Dermis blood vessel endothelial cell (primary cell): ENCODE measurements at places on chromosomes 16 and 17. TPM values are rescaled to one million over a fixed set of nuclear protein-coding genes. Genes with fewer than 3 reads are reported as not detected.

DNA sequence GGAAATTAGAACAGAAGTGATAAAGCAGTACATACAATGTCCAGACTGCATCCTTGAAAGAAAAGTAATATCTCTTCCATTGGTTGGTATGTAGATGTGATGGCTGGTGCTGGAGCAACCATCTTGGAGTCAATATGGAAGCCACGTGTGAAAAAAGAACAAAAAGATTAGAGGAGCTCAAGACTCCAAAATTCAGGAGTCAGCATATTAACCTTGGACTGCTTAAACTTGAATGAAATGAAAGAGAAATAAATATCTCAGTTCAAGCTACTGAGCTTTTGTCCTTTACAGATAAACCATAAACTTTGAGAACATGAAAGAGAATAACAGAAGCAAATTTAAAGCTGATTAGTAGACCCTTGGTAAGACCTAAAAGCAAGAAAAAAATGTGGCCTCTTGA lies 197.9 kb downstream of the HS3ST3B1 start:
- no peak for DNase-seq

SOX9 gene
- 0.17 TPM in 1 of 2 replicates, not detected in the other for total RNA-seq

DNA sequence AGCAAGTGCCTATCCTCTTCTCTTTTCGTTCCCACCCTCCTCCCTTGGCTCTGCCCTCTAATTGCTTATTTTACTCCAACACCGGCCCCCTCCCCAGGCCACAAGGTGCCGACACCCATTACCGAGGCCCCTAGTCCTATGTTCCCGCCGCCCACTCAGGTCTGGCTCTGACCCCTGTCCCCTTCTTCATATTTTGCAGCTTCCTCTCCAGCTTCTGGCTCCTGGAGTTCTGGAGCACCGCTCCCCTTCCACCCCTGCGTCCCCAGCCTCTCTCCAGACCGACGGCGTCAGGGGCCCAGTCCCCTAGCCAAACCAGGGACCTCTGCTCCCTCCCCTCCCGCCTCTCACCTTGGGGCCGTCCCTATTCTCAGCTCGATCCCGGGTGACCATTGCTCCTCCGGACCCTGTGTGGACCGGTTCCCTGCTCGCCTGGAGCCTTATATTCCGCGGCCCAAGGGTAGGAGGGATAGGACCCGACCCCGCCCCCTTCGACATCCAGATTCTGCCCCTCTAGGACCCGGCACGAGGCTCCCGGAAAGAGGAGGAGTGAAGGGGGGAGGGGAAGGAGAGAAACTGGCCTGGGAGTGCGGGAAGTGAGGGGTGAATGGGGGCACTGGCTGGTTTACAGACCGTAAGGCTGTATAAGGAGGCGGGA lies at the start of gene HES7:
Gene HES7, minus strand, starts transcription at position 412 of the 655 bp plus-strand sequence. Its CDS starts 22 bp downstream, at position 390.
- DNase-seq = no peak

MT4 gene
- total RNA-seq = not detected in 2 replicates

GRCh38 chr17:38743556-38744171 lies 4.5 kb downstream of the PCGF2 start:
- DNase-seq = no peak

- no peak for DNase-seq
Measured at GRCh38 chr17:78400581-78401240, 22.3 kb downstream of the PGS1 start.

BICDL2 gene
- not detected in 2 replicates for total RNA-seq

GRCh38 chr16:46899443-46900143 lies 15.4 kb downstream of the GPT2 start:
- peak; percentile 8 for DNase-seq

GRCh38 chr16:80082906-80083305 lies 457.9 kb upstream of the DYNLRB2 start:
- no peak for DNase-seq

OR2C1 gene
- not detected in 2 replicates for total RNA-seq

IGF2BP1 gene
- 0.51 and 0.85 TPM in 2 replicates for total RNA-seq

CD300H gene
- total RNA-seq = not detected in 2 replicates

NUDT7 gene
- total RNA-seq = 8.0 and 8.1 TPM in 2 replicates

ITGAX gene
- 0.14 and 0.34 TPM in 2 replicates for total RNA-seq

- no peak for DNase-seq
Measured at GRCh38 chr17:67759355-67760171, 41.8 kb downstream of the NOL11 start.

- no peak for DNase-seq
Measured at GRCh38 chr17:1385861-1386260, 14.2 kb downstream of the YWHAE start.

- no peak for DNase-seq
Measured at GRCh38 chr16:74748616-74749026, 26.0 kb downstream of the FA2H start.

DNA sequence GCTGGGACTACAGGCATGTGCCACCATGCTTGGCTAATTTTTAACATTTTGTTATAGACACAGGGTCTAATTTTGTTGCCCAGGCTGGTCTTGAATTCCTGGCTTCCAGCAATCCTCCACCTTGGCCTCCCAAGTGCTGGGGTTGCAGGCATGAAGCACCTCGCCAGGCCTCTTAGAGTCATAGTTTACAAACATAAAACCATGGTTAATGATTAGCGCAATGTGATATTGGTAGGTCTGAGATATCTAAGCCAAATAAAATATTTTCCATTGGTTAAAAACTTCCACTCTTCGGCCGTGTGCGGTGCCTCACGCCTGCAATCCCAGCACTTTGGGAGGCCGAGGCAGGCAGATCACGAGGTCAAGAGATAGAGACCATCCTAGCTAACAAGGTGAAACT lies 16.6 kb downstream of the TXNDC11 start:
- DNase-seq = no peak

DNA sequence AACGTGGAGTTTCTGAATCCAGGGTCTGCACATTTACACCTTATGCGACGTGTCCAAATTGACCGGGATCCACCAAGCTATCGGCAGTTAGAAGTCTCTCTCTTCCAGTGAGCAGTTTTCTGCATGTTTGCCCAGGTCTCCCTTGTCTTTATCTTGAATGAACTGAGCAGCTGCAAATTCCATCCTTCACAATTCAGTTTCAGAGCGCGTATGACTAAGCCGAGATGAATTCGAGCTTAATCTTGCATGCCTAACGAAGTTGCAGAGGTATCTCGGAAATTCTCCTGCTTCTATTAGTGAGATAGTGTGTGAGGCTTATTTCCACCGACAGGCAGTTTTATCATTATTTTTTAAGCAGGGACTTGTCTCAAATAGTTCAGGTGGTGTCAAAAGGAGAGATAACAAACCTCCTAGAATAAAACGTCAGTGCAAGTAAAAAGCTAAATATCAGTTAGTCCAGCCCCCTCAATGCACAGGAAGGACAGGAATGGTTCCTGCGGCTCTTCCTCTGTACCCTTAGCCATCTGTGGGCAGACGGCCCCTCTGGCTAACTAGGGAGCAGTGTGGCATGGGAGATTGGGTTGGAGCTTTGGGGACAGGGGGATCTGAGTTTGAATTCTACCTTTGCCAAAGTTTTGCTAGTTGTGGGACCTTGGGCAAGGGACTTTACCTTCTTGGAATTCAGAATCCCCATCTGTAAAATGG lies 93.0 kb upstream of the GPR139 start:
- DNase-seq = no peak

- no peak for DNase-seq
Measured at GRCh38 chr17:55693254-55694216, 29.1 kb downstream of the TMEM100 start.

DNA sequence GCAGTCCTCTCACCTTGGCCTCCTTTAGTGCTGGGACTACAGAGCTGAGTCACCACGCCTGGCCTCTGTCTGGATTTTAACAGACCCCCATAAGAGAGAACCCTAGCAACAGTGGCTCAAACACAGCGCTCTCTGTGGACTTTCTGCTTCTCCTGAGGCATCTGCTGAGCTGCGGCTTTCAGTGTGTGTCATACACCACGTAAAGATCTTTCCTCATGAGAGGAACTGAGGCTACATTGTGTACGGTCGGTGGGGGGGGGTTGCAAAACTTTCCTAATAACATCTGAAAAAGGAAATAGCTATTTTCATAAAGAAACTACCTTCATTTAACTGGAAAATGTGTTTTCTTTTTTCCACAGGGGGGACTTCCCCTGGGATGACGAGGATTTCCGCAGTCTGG lies 32.9 kb downstream of the DEF8 start:
- DNase-seq = peak; percentile 49

DNA sequence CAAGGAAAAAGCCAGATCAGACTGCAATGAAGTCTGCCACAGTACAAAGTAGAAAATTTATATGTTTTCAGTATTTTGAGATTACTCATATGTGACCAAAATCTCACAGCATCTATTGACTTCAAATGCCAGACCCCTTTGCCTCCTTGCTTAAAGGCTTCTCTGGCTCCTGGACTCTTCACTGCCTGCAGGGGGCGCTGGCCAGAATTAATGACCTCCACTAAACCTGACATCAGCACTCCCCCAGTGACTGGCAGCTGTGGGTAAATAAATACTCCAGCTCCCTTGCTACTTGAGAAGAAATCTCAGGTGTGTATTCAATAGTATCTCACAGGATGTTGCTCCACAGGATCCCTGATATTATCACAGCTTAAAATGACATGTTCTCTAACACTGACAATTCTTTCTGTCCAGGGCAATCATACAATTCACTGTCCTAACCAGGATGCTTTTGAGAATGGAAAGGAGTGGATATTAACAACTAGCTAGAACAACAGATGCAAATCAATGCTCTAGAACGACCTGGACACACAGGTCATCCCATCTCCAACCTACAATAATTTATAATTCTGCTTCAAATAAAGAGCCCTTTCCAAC lies 4.0 kb downstream of the BECN1 start:
- DNase-seq = peak; percentile 88

DNA sequence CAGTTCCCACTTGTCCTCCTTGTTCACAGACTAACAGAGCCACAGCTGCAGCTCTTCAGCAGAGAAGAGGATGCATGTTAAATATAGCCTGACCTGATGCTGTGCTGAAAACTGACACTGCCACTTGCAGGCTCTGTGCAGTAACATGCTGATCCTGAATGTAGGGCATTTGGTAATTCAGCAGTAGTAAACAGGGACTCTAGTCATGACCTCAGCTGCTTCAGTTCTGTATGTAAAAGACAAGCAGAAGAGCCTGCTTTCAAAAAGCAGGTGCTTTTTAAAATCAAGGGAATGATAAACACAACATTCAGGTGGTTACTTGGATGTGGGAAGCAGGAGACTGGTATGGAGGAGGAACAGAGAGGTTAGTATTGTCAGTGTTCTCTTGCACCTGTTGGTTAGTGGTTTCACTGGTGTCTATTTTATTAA lies 33.8 kb downstream of the ESRP2 start:
- DNase-seq = no peak

MT1H gene
- not detected in 2 replicates for total RNA-seq

GRCh38 chr17:29557085-29557738 lies 9.6 kb downstream of the ABHD15 start:
- no peak for DNase-seq

- peak; percentile 9 for DNase-seq
Measured at GRCh38 chr16:73232555-73233328, 184.8 kb upstream of the ZFHX3 start.

EVPL gene
- under 0.01 and 0.05 TPM in 2 replicates for total RNA-seq

ASPHD1 gene
- total RNA-seq = 0.47 TPM in 1 of 2 replicates, not detected in the other

GRAPL gene
- total RNA-seq = 17.2 and 36.1 TPM in 2 replicates

GRCh38 chr17:82662711-82663261 lies 14.5 kb upstream of the WDR45B start:
- no peak for DNase-seq

- DNase-seq = peak; percentile 97
Measured at GRCh38 chr17:64129765-64130558, at the start of gene ERN1. Gene ERN1 (minus strand): TSS chr17:64130144. CDS start chr17:64130029, 115 bp downstream.

GRCh38 chr17:61816538-61816937 lies 46.8 kb downstream of the BRIP1 start:
- DNase-seq = no peak

- no peak for DNase-seq
Measured at GRCh38 chr17:63537991-63538692, 12.1 kb upstream of the DCAF7 start.

FBXO31 gene
- total RNA-seq = 24.4 and 36.1 TPM in 2 replicates

GRCh38 chr17:76492123-76492988 lies 8.9 kb downstream of the RHBDF2 start:
- no peak for DNase-seq

FBXL16 gene
- 0.05 TPM in 1 of 2 replicates, not detected in the other for total RNA-seq

ATP1B2 gene
- not detected in 2 replicates for total RNA-seq

DNA sequence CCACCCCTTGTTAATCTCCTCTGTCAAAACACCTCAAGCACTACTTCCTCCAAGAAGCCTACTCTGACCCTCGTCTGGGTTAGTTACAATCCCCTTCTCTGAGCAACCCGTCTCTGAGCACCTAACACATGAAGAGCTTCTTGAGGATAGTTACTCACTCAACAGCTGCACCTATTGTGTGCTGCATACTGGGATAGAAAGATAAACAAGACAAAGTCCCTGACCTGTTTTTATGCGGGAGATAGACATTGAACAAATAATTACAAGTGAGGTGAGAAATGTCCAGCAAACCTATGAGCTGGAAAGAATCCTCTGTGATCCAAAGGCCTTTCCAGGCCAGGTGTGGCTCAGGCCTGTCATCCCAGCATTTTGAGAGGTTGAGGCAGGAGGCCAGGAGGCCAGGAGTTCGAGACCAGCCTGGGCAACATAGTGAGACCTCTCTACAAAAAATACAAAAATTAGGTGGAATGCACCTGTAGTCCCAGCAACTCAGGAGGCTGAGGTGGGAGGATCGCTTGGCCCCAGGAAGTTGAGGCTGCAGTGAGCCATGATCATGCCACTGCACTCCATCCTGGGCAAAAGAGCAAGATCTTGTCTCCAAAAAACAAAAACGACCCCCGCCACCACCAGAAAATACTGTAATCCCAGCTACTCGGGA lies 5.5 kb upstream of the ZNF771 start:
- DNase-seq = no peak

FAM117A gene
- 15.5 and 25.4 TPM in 2 replicates for total RNA-seq

CCL3 gene
- total RNA-seq = not detected in 2 replicates

- DNase-seq = no peak
Measured at GRCh38 chr16:79362300-79362970, 238.1 kb downstream of the MAF start.

SLC38A8 gene
- not detected in 2 replicates for total RNA-seq

RHBDF1 gene
- total RNA-seq = 30.1 and 32.1 TPM in 2 replicates

- DNase-seq = no peak
Measured at GRCh38 chr17:66965801-66966262, 1.3 kb downstream of the CACNG4 start.

GRCh38 chr17:50196826-50197225 lies 4.6 kb downstream of the COL1A1 start:
- no peak for DNase-seq

DNA sequence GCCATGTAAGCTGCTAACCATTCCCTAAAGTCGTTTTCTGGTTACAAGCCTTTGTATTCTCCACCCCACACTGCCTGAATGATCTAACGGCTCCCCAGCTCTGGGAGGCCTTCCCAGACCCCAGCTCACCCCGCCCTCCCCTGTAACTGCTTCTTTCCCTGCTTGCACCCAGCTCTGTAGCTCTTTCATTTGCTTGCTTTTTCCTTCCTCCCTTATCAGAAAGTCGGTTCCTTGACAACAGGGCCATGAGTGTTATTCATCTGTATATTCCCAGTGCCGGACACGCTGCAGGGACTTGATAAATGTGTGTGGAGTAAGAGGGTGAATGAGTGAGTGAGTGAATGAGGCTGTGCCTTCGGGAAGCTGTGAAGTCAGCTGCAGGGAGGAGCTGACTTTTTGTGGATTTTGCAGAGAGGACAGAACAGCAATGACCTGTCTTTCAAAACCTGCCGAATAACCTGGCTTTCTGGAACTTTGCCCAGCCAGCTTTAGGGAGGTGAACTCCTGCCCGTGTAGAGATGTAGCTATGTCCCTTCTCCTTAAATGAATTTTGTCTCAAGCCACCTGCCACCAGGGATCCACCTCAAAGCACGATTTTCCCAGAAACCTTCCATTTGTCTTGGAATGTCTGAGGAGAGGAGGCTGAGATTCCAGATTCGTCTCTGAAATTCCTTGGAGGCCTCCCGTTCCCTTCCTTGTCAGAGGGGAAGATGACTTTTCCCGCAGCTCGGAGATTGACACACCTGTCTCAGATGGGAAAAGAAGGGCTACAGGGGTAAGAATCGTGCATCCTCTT lies 20.0 kb upstream of the CACNG4 start:
- DNase-seq = no peak

RHBDL3 gene
- 0.05 TPM in 1 of 2 replicates, not detected in the other for total RNA-seq
